NCI-H2081 treated with DMSO at 0.1 percent for 48 hours (cell line): ENCODE measurements at places on chromosomes 7 and 10.

DNA sequence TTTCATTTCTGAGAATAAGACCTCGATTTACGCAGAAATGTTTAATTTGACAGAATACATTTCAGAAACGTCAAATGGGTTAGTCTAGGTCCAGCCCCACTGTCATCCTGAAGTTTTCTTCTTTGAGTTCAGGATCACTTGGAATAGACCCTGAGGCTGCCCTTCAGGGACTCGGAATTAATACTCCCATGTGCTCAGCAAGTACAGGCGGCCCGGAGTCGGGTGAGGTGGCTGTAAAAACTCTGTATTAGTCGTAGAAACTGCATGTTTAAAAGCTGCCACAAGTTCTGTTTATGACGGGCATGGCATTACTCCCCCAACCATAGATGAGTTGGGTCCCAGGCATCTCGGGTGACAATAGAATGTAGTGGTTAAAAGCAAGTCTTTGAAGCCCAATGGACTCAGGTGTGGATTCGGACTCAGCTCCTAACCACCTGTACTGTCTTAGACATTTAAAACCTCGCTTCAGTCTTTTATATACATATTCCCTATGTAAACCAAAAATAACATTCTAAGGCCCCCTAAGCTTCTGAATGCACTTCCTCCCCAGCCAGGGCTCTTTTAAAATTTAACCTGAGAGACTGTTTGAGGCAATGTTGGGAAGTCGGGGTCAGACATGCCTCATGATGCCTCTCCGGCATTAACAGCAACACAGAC is 216.3 kb downstream of the ADARB2 start:
- DNase-seq = no peak

- no peak for DNase-seq
Observed at GRCh38 chr10:78476844-78477243, 443.2 kb downstream of the RPS24 start.

- DNase-seq = no peak
Observed at GRCh38 chr10:122703483-122704448, 4.1 kb upstream of the C10orf120 start.

DNA sequence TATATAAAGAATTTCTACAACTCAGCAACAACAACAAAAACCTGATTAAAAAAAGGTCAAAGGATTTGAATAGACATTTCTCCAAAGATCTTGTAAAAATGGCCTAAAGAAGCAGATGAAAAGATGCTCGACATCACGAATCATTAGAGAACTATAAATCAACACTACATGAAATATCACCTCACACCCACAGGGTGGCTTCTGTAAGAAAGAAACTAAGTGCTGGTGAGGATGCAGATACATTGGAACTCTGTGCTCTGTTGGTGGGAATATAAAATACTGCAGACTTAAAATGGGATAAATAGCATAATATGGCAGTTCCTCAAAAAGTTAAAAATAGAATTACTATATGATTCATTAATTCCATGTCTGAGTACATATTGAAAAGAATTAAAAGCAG is 38.3 kb upstream of the CDCA7L start:
- no peak for DNase-seq

DNA sequence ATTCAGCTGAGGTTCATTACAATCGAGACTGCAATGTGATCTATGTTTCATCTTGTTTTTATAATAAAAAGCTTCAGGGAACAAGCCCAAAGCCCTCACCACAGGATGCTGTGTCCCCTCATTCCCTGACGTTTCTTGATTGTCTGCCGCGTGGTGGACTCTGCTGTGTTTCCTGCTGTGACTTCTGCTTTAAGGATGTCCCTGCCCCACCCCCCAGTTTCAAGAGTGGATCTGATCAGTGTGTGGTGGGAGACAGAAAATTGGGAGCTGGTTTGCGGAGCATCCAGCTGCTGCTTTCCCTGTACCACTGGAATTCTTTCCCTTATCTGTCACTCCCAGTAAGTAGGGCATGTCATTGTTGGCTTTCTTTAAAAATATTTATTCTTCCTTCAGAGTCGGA is 86.2 kb downstream of the CREM start:
- DNase-seq = no peak

DNA sequence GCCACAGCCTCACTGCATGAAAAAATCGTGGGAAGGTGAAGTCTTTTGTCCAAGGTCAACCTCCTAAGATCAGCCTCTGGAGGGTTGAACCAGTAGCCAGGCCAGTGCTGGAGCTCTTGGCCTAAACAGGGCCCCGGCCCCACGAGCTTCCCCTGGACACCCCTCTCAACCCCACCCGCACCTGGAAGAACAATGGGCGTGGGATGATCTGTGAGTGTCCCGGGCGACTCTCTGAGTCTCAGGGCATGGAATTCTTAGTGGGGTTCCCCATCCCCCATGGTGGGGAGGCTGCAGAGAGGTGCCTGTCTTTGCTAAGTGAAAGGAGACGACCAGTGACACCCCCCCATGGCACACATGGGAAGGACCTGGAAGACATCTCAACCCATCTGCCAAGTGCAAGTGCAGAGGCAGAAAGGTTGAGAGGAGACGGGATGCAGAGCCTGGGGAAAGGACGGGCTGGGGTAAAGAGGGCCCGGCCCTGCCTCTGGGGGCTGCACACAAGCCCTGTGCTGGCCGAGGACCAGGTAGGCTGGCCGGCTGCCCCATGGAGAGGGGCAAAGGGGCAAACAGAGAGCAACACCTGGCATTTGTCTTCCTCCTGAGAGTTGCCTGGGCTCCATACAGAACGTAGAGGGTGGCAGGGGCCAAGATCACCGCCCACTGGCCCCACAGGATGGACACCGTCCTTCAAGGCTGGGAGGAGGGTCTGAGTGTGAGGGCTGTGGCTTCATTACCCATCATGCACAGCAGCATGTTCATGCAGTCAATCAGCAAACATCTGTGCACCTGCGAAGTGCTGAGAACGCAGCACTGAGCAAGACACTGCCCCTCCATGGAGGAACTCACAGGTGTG is 163.0 kb upstream of the PPP2R2D start:
- no peak for DNase-seq
